ENCODE measurements at places on chromosomes 1 and 21. TPM values are rescaled to one million over a fixed set of nuclear protein-coding genes. Genes with fewer than 3 reads are reported as not detected.

Gene MROH7
- 4.2 TPM for polyA plus RNA-seq

DNA sequence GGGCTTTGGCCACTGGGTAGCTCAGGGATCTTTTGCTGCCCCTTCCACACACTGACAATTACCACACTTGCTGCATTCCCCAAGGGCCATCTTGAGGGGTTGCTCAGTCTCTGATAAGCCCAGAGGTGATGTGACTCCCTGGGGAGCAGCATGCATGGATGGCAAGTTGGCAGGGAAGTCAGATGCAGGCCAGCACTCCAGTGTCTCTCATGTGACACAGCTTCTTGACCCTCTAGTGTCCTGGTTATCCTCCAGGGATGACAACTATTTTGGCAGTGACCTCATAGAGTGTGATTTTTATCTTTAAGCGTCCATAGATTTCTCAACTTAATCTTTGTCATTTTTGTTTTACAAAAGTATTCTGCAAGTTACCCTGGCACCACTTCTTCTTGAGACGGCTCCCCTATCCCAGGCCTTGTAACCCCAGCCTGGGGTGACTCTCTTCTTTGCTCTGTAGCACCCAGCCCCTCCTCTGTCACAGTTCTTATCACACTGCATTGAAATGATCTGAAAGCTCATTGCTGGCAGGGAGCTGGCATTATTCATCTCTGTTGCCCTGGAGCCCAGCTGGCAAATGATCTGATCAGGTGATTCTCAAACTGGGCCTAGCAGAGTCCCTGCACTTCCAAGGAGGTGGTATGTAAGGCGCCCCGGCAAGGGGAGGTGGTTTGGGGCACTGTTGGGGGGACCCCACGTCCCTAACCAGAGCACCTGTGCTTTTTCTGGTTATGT is 72.6 kb downstream of the TENT5C start:
- no peak for DNase-seq

GRCh38 chr1:82486468-82486867 is 685.7 kb downstream of the ADGRL2 start:
- no peak for DNase-seq

DNA sequence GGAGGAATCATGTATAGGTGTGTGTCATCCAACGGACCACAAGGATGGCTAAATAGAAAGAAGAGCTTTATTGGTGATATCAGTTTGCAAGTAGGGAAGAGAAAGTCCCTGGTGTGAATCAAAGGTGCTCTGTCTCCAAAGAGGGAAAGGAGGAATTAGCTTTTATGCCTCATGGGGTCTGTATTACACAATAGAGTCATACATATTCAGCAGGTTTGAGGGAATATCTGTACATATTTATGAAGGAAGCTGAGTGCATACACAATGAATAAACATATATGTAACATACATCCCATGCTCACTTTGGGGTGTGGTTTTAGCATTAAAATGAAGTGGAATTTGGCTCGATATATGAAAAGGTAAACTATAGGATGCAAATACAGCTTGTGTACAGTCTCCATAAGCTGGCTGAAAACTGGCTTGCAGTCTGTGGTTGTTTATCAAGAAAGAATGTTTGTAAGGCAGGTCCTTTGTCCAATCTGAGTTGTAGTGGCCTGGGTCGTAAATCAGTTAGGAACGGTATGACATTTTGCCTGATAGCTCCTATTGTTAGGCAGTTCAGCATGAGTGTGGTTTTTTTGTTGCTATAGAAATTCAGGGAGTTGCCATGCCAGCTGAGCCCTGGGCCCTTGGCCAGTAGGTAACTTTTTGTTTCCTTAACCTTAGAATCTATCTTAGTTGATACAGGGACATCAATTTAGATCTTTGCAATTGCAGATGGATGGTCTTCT is 198.0 kb upstream of the ZP4 start:
- no peak for DNase-seq

Gene LCE1E
- not detected for polyA plus RNA-seq

DNA sequence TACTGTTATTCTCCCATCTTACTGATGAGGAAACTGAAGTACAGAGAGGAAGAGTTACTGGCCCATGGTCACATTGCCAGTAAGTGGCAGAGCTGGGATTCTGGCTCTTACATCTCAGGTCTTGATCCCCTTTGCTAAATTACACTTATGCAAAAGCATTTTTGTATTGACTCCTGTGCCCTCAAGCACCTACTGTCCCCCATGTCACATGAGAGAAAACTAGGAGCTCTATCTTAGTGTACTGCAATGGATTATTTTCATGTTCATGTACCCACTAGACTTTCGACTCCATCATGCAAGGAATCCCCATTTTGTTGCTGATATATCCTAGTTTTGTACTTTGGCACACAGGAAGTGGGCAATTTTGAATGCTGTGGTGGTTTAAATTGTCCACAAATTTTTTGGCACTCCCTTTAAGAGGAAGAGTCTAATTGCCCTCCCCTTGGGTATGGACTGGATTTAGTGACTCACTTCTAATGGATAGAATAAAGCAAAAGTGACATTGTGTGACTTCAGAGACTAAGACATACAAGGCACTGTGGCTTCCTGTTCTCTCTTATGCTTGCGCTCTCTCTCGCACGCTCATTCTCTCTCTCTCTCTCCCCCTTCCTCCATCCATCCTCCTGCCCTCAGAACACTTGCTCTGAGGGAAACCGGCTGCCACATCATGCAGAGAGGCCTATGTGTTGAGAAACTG is 43.5 kb upstream of the JAK1 start:
- DNase-seq: no peak

- no peak for DNase-seq
These were observed 47.0 kb downstream of the RABGAP1L start for GRCh38 chr1:174206148-174206836.

GRCh38 chr1:38608202-38608864 is 251.2 kb downstream of the RRAGC start:
- DNase-seq: no peak

Data from muscle of arm (tissue), 14 donors.